ENCODE measurements at places on chromosomes 2 and 18.

DNA sequence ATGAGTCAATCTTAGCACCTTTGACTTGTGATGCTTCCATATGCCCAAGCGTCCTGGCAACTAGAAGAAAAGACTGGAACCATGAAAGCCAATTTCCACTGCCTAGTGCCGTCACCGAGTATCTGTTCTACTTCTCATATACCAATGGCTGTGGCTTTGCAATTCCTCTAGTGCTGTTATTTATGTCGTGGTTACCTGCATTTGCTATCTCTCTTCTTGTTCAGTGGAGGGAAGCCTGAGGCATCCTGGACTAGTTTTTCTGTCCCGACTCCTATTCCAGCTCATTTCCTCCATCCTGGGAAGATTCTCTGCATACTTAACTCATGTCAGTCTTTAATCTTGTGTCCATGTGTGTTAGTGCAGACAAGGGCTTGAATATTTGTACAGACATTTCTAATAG, 117.9 kb downstream of the FEZ2 start:
- no peak for DNase-seq

DNA sequence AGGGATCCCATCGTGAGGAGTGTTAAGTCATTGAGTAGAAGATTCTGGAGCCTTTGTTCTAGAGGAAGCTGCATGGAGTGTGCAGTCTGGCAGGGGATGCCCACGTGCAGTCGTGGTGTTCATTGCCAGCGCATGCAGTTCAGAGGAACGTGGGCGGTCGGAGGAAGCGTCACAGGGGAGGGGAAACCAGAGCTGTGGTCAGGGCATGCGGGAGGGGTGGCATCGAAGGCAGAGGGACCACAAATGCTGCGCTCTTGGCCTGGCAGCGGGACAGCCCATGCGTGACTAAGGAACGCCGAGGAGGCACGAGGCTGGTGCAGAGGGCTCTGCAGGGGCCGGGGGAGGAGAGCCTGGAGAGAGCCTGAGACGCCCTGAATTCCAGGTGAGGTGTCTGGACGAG, 141.1 kb downstream of the KLHL29 start:
- no peak for DNase-seq

DNA sequence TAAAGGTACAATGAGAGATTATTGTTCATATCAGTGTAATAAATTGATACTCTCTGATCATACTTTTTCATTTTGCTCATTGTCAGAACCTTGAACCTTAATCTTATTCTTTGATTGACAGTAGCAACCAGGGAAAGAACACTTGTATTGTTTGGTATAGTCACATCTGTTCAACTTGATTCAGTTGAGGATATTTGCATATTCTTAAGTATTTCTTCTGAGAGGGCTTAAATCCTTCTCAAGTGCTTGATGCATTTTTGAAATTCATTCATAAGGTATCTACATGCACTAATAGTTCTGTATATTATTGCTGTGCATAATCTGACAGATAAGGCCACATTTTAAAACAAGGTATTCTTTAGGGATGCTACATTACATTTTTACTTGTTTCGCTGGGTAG, 118.9 kb downstream of the EHBP1 start:
- no peak for DNase-seq

- DNase-seq = no peak
These were observed 136.6 kb downstream of the ZAP70 start for GRCh38 chr2:97849881-97850528.

DNA sequence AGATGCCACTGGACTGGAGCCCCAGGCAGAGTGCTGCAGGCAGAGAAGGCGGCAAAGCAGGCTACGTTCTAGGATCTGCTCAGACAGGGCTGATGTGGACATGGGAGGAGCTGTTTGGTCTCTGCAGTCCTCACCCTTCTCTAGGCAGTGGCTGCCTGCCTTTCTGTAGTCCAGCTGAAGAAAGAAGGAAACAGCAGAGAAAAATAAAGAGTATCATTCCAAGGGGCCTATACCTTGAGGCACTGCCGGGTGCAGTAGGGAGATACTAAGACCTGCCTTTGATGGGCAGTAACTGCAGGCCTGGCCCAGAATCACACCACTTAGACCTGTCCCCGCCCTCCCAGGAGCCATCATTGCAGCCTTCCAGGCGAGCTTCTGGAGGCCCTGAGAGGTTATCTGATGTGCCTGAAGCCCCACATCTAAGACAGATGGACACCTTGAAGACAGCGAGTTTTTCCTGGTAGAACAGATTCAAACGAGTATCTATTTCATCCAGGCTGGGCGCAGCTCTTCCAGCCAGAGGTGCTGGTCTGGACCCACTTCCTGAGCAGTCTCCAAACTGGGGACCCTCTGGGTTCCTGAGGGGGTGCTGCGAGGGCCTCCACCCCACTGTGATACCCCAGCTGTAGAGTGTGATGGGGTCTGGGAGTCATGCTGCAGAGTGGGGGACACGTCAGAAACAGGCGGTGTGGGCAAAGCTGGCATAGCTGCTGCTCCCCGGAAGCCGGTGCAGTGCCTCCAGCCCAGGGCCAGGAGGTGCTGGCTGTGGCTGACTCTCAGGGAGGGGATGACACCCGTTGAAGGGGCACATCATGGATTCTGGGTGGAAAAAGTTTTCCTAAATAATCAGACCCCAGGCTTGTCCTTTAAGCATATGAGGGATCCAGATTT, 87.3 kb upstream of the OTOS start:
- DNase-seq = no peak

DNA sequence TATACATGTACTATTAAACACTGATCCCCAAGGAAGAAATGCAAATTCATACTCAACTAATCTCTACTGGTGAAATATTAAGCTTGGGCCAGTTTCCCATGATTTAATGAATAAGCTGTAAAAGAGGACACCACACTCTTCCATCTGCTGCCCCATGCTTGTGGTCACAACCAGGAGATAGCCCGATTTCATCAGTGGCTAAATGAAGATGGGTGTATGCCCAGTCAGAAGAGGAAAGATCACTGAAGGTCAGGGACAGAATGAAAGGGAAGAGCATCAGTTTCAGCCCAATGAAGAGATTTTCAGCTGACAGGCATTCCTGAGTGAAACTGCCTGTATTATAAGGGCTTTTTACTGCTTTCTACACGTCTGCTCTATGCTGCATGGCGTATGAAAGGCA, 103.5 kb downstream of the KCNS3 start:
- no peak for DNase-seq

DNA sequence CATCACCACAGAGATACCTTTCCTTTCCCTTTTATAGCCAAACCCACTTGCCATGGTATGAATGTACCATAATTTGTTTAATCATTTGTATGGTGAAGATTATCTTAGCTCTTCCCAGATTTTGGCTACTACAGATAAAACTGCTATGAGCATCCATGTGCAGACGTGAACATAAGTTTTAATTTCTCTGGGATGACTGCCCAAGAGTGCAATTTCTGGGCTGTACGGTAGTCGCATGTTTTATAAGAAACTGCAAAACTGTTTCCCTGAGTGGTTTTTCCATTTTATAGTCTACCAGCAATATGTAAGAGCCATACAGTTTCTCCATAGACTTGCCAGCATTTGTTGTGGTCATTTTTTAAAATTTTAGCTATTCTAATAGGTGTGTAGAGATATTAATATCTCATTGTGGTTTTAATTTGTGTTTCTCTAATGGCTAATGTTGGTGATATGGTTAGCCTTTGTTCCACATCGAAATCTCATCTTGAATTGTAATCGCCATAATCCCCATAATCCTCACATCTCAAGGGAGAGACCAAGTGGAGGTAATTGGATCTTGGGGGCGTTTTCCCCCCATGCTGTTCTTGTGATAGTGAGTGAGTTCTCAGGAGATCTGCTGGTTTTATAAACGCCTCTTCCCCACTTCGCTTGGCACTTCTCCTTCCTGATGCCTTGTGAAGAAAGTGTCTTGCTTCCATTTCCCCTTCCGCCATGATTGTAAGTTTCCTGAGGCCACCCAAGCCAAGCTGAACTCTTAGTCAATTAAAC, 628.5 kb upstream of the KLHL29 start:
- no peak for DNase-seq

DNA sequence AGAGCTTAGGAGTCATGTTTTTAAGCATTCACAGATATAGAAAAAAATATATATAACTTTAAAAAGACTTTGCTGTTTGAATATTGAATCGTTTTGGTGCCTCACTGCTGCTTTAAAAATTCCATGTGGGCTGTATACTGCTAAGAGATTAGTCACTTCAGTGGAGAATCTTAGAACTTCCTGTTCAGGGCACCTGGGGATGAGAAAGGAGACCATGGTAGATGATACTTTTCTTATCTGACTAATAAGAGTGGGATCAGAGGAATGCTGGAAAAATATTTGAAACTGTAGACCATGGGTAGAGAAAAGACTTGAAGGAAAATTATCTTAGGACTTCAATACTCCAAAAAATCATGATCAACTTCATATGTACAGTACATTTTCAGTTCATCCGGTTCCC, 442.2 kb upstream of the SETBP1 start:
- no peak for DNase-seq

GRCh38 chr2:128635361-128635900, 316.8 kb upstream of the HS6ST1 start:
- peak; percentile 27 for DNase-seq

DNA sequence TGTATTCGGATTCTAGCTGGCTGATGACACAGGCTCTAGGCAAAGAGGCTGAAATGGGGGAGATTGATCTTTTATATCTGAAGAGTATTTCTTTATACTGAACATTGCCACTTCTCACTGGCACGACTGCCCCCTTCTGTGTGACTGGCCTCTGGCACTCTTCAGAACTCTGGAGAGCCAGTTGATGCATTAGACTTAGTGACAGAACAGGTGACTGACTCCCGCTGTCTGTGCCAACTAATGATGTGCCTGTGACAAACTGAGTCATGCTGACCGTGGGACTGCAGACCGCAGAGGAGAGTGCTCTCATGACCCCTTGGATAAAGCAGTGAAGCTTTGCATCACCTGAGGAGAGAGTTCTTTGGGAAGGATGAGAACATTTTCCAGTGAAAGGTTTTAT, 14.4 kb downstream of the MGAT5 start:
- no peak for DNase-seq

DNA sequence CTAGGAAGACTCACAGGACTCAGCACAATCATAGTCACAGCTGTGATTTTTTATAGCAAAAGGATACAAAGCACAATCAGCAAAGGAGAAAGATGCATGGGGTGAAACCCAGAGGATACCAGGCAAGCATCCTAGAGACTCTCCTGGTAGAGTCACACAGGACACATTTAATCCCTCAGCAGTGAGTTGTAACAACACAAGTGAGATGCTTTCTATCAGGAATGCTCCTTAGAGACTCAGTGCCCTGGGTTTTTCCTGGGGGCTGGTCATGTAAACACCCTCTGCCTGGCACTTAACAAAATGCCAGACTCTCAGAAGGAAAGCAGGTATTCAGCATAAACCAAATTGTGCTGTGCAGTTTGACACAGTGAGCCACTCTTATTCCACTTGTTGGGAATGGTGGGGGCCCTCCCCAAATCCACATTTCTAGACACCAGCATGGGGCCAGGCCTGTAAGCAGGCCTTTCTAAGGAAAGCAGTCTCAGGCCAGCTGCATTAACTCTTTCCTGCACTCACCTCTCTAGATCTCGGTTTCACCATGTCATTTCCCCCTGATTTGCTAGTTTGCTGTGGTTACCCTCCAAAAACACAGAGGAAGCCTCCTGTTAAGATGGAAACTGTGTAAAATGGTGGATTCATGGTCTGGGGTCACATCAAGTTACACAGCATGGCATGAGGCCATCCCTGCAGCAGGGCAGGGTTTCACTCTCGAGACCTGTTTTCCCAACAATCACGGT, 16.9 kb upstream of the RNU4ATAC start:
- DNase-seq = no peak

- DNase-seq = peak; percentile 7
These were observed 146.8 kb upstream of the KCNJ3 start for GRCh38 chr2:154551649-154552048.

- no peak for DNase-seq
These were observed 35.6 kb downstream of the THADA start for GRCh38 chr2:43560231-43560547.

GRCh38 chr2:143468341-143468888, 339.2 kb downstream of the ARHGAP15 start:
- DNase-seq = no peak

GRCh38 chr2:157174321-157174720, 83.2 kb upstream of the GALNT5 start:
- DNase-seq = no peak

GRCh38 chr2:188145885-188146284, 145.8 kb upstream of the GULP1 start:
- DNase-seq = no peak

DNA sequence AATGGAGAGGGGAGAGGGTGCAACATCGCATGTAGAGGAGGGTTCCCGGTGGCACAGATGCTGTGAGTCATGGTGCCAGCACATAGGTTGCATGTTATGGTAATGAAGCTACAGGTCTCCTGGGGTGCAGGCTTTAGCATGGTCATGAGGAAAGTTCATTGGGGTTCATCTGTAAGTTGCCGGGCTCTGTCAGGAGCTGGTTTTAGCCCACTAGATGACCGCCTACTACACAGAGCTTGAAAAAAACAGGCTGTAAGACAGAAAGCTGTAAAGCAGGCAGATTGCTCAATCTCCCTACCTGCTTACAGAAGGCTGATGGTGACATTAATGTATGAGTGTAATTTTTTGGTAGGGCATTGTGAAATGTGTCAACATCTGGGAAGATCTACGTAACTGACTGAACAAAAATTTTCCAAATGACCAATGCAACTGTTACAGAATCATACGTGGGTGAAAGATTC, 23.9 kb downstream of the DYSF start:
- peak; percentile 53 for DNase-seq

GRCh38 chr2:127451981-127452380, 33.8 kb downstream of the PROC start:
- DNase-seq = no peak

DNA sequence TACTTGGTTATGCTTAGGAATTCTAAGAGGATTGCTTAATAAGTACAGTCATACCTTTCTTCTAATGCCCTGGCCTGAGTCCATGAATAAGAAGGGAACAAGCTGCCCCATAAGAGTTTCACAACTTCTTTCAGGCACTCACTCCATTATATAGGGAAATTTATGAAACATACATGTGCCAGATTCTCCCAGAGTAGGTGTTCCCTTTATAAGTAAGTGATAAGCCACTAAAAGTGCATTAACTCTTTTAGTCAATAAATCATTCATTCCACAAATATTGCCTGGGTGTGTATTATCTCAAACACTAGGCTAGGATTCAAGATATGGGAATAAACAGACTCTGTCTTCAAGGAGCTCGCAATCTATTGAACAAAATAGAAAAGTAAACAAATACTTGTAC, 84.5 kb upstream of the RBBP8 start:
- no peak for DNase-seq

GRCh38 chr2:226544596-226545210, 254.9 kb downstream of the IRS1 start:
- no peak for DNase-seq
